ENCODE measurements at places on chromosomes 2 and 18.

DNA sequence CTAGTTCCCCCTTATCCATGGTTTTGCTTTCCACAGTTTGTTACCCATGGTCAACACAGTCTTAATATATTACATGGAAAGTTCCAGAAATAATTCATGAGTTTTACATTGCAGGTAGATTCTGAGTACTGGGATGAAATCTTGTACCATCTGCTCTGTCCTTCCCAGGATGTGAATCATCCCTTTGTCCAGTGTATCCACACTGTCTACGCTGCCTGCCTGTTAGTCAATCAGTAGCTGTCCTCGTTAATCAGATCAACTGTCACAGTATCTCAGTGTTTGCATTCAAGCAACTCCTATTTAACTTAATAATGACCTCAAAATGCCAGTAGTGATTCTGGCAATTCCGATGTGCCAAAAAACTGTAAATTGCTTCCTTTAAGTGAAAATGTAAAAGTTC is 76.3 kb downstream of the DYNC1I2 start:
- no peak for DNase-seq

GRCh38 chr2:127105656-127106456 is 1.1 kb downstream of the BIN1 start:
- no peak for DNase-seq

DNA sequence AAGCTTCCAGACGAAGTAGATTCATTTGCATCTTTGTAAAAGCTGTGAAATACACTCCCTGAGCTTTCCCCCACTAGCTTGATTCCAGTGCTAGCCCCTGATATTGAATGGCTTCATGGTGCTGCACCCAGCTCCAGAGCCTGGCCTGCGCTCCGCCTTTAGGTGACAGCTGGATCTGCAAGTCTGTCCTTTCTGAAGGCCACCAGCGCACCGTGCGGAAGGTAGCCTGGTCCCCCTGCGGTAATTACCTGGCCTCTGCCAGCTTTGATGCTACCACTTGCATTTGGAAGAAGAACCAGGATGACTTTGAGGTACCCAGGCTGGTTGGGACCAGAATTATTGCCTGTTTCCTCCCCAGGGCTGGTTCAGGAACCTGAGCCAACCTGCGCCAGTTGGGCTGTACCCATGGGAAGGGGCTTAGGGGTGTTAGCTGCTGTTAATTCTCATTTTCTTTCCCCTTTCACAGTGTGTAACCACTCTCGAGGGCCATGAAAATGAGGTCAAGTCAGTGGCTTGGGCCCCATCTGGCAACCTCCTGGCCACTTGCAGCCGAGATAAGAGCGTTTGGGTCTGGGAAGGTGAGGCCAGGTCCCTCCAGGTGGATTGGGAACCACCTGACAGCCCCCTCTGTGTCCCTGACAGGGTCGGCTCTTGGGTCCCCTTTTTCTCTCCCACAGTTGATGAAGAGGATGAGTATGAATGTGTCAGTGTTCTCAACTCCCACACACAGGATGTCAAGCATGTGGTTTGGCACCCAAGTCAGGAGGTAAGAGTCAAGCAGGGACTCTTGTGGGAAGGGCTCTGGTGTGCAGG is 1.3 kb downstream of the CIAO1 start:
- DNase-seq, result peak; percentile 62

GRCh38 chr2:2825062-2825461 is 494.0 kb upstream of the MYT1L start:
- DNase-seq, result no peak

DNA sequence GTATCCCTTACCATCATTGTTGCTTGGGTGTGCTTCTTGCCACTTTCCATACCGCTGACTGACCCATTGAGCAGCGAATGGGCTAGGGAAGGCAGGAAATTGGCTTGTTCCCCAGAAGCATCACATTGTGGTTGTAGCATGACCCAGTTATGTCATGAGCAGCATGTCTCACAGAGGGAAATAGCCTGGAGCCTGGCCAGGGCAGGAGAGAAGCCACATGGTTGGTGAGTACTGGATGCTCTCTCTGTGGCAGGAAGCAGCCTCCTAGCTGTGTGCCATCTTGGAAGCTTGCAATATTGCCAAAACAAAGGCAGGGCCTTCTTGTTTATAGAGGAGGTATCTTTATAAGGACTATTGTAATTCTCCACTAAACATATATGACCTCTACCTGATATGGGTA is 482.6 kb downstream of the PIK3C3 start:
- DNase-seq, result no peak

GRCh38 chr18:10490401-10491165 is 35.2 kb upstream of the NAPG start:
- DNase-seq, result peak; percentile 15

DNA sequence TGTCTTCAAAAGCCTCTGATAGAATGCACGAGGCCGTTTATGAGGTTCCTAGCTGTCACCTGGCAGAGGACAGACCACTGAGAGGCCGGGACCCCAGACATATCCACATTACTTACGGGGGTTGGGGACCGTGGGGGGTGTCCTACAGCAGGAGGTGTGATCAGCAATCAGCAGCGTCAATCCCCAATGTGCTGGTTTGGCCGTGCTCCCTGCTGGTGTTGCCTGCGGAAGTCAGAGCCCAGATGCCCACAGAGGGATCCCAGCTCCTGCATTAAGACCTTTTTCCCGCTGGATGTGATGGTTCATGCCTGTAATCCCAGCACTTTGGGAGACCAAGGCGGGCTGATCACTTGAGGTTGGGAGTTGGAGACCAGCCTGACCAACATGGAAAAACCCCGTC is 20.8 kb upstream of the SP5 start:
- DNase-seq, result no peak

DNA sequence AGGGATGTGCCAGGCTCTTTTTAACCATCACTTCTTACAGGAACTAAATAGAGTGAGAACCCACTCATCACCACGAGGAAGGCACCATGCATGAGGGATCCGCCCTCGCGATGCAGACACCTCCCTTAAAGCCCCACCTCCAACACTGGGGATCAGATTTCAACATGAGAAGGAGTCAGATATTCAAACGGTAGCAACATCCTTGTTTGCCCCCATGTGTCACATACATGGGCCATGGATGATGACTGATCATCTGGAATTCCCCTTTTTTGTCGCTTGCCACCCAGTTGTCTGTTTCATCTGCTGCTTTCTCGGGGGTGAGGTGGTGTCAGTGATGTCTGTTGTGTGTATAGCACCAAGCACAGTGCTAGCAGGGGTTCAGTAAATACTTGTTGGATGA is 57.9 kb downstream of the NCK2 start:
- peak; percentile 65 for DNase-seq

Data from CD8-positive, alpha-beta memory T cell (primary cell).